ENCODE measurements at places on chromosomes 12 and 14.

- DNase-seq: no peak
Observed at GRCh38 chr12:109831365-109831764, 1.8 kb downstream of the TRPV4 start.

GRCh38 chr12:118061873-118062843, 1.2 kb upstream of the WSB2 start:
- DNase-seq: no peak

- no peak for DNase-seq
Observed at GRCh38 chr12:128542844-128543243, 275.9 kb downstream of the TMEM132C start.

GRCh38 chr12:108597559-108598471, at the start of gene TMEM119:
TMEM119 (minus strand) TSS chr12:108598084; CDS start chr12:108592383, 5,701 bp downstream.
- DNase-seq: no peak

DNA sequence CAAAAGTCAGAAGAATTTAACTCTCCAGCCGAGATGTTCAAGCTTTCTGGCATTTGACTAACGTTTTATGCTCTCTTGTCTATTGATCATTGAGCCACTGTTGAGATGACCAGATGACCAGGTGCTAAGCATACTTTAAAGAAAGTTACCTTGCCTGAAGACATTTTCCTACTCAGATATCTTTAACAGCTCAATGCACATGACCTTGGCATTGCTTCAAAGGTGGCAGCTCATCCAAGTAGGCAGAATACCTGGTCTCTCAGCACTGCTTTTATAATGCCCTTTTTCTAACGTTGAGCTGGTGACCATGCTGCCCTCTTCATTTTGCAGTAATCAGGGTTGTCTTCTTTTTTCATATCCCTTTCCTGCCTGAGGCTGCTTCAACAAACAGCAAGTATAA, 358.1 kb downstream of the RAD51B start:
- no peak for DNase-seq

- no peak for DNase-seq
Observed at GRCh38 chr14:91484186-91484585, 25.9 kb downstream of the PPP4R3A start.

DNA sequence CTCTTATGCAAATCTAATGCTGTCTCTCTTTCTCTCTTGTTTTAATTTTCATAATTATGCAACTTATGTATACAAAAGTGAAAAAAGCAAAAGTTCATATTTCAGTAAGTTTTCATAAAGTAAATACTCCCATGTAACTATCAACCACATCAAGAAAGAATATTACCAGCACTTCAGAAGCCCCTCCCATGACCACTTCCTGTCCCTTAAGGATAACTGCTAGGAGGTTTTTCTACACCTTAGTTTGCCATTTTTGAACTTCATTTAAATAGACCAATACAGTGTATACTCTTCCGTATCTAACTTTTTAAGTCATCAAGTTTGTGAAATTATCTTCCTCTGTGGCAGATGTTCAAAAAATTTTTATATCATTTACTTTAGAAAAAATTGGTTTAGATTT, 547 bp upstream of the OR4K15 start:
- no peak for DNase-seq

- DNase-seq: no peak
Observed at GRCh38 chr14:62156052-62156451, 393.8 kb downstream of the SNAPC1 start.

GRCh38 chr12:45209784-45210183, 6.1 kb upstream of the ANO6 start:
- DNase-seq: no peak

DNA sequence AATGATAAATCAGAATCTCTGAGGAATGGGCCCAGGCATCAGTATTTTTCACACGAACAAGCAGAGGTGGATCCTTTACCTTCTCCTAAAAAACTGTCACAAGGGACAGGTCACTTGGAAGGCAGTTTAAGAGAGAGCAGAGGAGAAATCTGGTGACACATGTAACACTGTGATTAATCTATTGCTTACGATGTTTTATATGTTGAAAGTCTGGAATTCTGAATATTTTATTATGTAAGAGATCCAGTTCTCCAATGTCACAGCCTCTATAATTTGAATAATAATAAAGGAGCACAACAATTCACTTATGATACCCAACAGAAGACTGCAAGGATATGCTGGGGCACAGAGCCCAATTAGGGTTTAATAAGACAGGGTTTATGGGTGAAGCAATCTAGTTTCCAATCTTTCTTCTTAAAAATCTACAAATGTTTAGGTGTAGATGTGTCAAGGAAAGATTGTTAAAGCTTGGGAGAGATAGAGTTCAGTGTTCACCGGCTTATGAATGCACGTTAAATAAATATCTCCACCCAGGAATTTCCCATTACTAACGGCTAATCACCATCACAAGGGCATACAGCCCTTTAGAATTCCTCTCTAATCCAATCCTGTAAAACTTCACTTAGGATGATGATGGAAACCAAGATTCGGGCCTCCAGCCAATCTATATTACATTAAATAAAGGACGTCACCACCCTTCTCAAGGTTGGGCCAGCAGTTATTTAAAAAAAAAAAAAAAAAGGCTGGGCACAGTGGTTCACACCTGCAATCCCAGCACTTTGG, 23.4 kb downstream of the DUSP16 start:
- no peak for DNase-seq

DNA sequence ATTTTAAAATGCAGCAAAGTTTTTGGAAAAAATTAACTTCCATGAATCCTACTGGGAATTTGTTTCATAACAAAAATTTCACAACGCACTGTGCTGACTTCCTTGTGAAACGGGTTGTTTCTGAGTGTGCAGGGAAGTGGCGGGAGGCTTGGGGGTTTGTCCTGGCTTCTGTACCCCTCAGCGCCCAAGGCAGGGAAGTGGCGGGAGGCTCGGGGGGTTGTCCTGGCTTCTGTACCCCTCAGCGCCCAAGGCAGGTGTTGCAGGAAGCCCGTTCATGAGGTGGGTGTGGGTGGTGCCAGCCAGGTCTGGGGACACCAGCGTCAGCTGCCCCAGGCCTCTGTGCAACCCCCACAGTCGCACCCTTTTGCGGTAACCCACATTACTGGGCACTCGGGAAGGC, 25.1 kb downstream of the ADGRD1 start:
- DNase-seq: no peak

- no peak for DNase-seq
Observed at GRCh38 chr14:79287976-79288375, 923.3 kb downstream of the DIO2 start.

DNA sequence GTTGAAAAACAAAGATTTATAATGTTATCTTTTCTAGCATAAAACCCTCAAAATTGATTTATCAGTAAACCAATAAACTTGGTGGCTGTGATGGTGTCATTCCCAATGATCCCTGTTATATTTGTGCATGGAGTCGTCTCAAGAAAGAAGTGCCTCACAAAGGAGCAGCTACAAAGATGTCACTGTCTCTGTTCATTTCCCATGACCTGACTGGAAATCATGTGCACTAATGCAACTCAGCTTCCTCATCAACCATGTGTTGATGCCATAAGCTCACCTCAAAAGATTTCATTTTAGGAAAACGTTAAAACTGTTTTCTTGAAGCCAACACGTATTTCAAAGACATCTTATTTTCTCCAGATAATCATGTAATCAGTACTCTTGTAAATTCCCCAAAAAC, 28.8 kb downstream of the CLEC1A start:
- no peak for DNase-seq

- DNase-seq: no peak
Observed at GRCh38 chr14:104580961-104581360, 1.4 kb downstream of the C14orf180 start.

DNA sequence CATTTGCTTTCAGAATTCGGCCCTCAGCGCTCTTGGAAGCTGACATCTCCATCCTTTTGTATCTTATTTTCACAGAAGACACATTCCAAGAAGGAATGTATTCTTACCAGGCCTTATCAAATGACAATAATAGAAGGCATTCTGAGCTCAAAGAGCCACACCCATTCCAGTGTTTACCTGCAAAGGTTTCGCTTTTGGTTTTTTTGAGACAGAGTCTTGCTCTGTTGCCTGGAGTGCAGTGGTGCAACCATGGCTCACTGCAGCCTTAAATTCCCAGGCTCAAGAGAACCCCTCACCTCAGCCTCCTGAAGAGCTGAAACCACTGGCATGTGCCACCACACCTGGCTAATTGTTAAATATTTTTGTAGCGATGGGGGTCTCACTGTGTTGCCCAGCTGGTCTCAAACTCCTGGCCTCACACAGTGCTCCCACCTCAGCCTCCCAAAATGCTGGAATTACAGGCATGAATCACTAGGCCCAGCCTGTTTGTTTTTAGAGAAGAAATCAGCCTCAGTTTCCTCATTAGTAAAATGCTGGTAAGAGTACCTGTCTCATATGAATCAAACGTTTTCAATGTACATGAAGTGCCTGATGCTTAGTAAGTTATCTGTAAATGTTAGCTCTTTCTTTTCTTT, 69.2 kb downstream of the SLC6A12 start:
- no peak for DNase-seq

DNA sequence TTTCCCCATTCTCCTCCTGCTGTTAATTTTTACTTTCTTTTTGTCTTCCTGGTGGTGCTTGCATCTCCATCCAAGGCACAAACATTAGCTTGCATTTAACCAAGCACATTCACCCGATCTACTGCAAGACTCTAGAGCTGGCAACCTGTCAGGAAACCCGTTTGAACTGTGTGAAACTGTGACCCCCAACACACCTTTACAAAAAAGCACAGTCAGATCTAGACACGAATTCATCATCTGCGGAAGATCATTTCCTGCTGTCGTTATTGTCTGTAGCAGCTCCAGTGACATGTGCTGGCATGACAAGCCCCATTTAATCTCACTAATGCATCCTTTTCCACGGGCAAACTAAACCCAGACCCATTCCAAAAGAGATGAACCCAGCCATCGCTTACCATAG, 340.5 kb downstream of the VRK1 start:
- DNase-seq: no peak

- DNase-seq: no peak
Observed at GRCh38 chr14:105282098-105282725, 18.6 kb downstream of the BRF1 start.

DNA sequence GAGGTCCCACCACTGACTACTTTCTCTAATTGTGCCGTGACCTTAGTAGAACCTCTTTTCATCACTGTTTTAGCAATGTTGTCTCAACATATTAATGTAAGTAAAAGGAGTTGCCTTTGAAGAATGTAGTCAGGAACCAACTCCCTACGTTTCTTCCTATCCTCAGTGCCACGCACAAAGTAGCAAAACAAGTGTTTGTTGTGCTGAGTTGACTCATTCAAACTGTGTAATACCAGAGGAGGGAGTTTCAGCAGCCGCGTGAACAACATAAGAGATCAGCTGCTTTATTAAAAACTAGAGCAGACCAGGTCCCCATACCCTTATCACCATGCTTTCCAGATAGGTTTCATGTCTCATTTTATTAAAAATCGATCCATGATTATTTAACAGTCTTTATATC, 19.1 kb downstream of the PLBD1 start:
- no peak for DNase-seq

DNA sequence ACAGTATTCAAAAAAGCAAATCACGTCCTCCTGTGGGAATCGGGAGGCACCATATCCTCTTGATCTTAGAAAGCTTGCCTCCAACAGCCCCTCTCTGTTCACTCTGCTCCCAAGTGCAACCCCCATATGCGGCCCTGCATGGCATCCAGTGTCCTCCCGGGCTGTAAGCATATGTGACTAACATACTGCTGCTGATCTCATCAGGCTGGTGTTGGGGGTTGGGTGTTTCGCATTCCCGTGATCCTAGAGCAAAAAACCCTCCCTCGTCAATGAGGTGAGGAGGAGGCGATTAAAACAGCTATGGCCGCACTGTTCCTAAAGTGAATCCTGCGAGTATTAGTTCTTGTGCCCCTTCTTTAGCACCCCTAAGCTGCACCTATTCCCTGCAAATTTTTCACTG, 28.1 kb upstream of the PPM1A start:
- no peak for DNase-seq

DNA sequence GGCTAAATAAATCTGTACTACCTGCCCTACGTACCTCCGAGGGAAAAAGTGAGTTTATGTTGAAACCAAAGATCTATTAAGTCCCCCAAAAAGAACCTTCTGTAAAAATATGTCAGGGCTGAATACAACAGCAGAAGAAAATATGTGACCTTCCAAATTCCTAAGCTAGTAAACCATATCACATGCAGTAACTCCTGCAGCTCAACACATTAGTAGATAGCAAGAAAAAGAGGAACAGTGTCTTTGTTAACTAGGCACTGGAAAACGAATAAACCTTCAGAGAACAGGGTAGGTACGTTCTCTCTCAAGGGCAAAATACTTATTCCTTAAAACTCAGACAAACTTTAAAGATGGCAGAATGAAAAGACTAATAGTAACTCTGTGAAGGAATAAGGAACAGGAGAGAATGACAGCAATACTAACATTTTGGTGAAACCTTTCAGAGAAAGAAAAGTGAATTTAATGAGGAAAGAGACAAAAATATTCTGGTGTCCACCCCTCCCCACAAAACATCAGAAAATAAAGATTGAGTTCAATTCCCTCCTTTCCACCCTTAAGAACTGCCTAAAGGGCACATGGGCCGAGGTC, 18.0 kb downstream of the CBX5 start:
- DNase-seq: no peak

DNA sequence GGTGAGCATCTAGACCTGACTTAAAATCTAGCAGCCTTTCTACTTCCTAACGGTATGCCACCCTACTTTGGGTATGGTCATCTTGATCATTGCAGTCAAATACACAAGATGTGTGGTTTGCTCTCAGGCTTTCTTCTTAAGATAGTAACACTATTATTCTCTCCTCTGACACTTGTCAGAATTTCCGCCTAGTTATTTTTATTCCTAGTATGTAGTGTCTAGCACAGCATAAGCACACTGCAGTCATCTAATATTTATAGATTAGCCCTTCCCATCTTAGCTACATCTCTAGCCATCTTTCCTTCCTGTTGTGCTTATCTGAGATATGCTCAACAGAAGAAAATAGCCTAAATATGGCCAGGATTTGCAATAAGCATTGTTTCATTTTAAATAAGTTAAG, 180.1 kb downstream of the C12orf50 start:
- DNase-seq: no peak

GRCh38 chr12:8689681-8690080, 8.1 kb upstream of the RIMKLB start:
- no peak for DNase-seq

GRCh38 chr12:124053851-124054250, 80.8 kb downstream of the ZNF664 start:
- no peak for DNase-seq

- no peak for DNase-seq
Observed at GRCh38 chr14:46230540-46230939, 421.0 kb downstream of the RPL10L start.

- no peak for DNase-seq
Observed at GRCh38 chr14:31855262-31855661, 221.8 kb upstream of the ARHGAP5 start.

DNA sequence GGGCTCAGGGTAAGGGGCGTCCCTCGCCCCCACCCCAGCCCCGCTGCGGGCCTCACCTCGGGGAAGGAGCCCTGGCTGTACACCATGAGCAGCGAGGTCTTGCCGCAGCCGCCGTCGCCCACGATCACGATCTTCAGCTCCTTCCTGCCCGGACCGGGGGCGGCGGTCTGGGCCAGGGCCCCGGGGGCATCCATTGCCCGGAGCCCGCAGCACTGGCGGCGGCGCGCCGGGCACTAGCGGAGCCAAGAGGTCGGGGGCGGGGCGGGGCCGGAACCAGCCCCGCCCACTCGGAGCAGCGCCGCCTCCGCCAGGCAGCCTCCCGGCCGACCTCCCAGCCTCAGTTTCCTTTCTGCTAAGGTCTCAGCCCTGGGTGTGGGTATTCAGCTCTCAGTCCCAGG, at the start of gene RHOF:
Gene RHOF, minus strand, starts transcription at position 249 of the 398 bp plus-strand sequence. Its CDS starts 55 bp downstream, at position 194.
- DNase-seq: no peak

Data from stimulated activated CD8-positive, alpha-beta memory T cell treated with anti-CD3 and anti-CD28 coated beads, Interleukin-15, amount 100 ng/mL, for 1 hour (primary cell).